Uterus (tissue), 4 donors: ENCODE measurements at places on chromosomes 5 and 9. TPM values are rescaled to one million over a fixed set of nuclear protein-coding genes. Genes with fewer than 3 reads are reported as not detected.

- no peak for DNase-seq
These were observed 57.6 kb downstream of the JAK2 start for GRCh38 chr9:5042661-5043178.

GRCh38 chr5:126656401-126657007 is 55.8 kb downstream of the PHAX start:
- no peak for DNase-seq

DNA sequence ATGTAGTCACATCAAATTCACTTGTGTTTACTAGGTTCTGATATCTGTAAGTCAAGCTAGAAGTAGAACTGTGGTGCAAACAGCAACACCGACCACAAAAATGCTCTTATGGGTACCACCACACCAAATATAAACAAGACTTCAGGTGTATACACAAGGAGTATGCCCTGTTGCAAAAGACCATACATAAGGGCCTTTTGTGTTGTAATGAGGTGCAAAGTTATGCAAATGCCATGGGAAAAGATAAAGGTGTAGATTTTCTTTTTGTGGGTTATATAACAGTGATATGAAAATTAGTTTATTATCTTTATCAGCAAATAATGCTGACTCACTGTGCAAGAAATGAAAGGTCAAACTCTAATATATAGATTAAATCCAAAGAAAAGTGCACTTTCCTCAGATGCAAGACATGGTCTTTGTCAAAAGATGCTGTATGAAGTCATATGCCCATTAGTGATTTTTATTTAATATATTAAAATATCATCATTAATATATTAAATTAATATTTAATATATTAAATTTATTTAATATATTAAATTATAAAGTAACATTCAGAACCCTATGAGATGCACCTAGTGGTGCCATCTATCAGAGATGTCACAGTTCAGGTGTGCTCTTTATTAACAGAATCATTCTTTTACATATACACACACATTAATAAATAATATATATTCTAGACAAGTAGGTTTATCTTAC is 26.7 kb upstream of the ALDH1A1 start:
- DNase-seq, result no peak

DNA sequence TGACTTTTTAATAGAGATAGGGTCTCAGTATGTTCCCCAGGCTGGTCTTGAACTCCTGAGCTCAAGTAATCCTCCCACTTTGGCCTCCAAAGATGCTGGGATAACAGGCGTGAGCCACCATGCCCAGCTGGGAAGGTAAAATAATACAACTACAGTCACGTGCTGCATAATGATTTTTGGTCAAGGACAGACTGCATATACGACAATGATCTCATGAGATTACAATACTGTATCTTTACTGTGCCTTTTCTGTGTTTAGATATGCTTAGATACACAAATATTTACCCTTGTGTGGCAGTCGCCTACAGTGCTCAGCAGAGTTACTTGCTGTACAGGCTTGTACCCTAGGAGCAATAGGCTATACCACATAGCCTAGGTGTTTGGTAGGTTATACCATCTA is 14.2 kb upstream of the IRF1 start:
- DNase-seq, result no peak

GRCh38 chr5:159319363-159319762 is 10.9 kb downstream of the IL12B start:
- DNase-seq, result no peak

DNA sequence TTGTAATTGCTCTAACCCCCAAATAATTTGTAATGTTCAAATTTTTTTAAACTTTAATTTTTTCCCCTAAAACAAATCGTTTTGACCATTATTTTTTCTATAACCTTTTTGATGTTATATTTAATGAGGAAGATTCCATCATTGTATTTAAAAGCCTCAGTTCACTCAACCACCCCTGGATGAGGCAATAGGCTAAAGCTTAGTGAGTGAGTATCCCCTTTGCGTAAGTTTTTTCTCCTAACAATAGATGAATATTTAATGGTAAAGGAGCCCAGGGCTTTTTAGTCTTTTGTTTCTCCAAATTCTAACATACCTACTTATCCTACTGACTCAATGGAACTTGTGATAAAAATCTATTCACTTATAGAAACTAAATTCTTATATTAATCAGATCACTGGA is 38.1 kb downstream of the ALDH1A1 start:
- no peak for DNase-seq

DNA sequence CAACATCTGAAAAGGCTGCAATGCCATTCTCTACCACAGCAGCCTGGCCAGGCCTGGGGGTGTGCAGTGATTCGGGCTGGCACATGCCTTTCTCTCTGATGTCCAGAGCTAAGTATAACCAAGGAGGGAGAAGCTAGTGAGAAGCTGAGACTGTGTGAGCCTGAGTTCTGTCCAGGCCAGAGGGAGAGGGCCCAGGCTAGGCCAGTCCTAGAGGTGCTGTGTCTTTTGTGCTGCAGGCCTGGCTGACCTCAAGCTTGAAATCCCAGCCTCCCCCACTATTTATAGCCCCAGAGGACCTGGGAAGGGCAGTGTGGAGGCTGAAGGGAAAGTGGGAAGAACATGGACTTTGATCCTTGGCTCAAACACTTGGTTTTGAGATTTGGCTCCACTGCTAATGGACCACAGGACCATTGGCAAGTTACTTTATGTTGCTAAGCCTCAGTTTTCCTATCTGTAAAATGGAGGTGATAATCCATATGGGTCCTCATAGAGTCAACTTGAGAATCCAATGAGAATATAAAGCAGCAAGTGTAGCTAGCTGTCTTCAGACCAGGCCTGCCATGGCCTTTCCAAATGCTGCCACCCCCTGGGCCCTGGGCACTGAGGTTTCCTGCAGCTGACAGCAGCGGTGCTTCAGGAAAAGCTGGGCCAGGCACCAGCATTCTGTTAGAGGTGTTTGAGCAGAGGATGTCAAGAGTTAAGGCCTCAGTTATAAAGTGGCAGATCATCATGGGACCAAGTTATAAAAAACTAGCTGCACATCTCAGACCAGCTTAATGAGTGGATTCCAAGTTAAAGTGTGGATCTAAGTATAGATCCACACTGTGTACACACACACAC is 21.1 kb downstream of the BNIP1 start:
- no peak for DNase-seq

- no peak for DNase-seq
These were observed 148.7 kb upstream of the COL5A1 start for GRCh38 chr9:134492721-134493460.

DNA sequence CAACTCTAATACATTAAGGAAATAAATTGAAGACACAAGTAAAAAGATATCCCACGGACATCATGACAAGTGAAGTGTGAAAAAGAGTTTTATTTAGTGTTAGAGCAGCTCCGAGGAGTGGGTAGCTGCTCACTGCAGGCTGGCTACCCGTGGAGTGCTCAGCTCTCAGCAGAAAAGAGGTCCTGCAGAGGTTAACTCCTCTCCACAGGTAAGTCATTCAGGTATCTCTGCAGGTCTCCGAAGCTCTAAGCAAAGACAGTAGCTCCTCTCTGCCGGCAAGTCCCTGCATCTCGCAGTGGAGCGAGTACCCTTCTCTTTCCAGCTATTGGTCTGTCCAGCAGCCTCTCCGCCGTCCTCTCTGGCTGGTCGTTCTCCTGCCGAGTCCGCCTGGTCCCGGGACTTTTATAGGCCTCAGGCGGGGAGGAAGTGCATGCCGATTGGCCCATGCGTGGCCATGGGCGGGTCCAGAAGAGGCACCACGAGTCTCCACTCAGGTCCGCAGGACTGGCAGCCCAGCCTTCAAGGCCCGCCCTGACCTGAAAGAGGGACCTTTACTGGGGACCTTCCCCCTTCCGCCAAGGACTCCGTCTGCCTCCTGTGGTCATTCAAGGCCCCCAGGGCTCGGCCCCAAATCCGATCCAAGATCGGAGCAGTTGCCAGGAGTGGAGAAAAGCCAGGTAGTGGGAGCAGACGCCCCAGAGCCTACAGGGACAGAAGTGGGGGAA is 29.9 kb downstream of the BTNL9 start:
- DNase-seq, result no peak

DNA sequence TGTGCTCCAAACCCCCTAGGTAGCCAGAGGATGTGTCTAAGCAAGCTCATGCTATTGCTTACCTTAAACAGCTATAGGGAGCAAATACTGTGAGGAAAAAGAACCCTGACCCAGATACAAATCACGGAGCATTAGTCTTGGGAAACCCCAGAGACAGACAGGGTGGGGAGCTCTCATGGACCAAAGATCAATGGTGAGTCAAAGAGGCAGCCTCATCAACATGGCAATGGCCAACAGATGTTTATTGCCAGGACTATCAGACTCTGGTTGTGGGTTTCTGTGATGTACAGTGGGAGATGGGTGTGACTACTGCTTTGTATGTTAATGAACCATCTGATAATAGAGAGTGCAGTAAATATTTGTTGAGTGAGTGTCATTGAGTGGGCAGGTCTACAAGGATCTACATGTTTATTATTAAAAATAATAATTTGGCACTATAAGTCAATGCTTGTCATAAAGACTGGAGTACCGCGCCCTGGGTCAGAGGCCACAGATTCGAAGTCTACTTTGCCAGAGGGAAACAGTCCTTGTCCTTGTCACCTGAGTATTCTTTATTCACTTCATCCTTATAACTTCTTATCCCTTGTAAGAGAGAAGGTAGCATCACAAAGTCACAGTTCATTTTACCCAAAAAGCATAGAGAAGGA is 56.5 kb upstream of the RAI14 start:
- no peak for DNase-seq

GRCh38 chr5:2894316-2894715 is 142.8 kb upstream of the IRX2 start:
- no peak for DNase-seq

The PAEP gene
- total RNA-seq, result not detected

The GGTA1 gene
- total RNA-seq, result 0.77 TPM

The CCDC180 gene
- 9.7 TPM for total RNA-seq

The NTRK2 gene
- total RNA-seq, result 6.5 TPM

The BARHL1 gene
- total RNA-seq, result not detected

The SLC45A2 gene
- total RNA-seq, result not detected

The IFNA21 gene
- not detected for total RNA-seq

The TMC1 gene
- total RNA-seq, result 0.90 TPM

The SLC6A18 gene
- not detected for total RNA-seq

The NRG2 gene
- total RNA-seq, result 4.5 TPM
